ENCODE measurements at places on chromosomes 5 and 9.

DNA sequence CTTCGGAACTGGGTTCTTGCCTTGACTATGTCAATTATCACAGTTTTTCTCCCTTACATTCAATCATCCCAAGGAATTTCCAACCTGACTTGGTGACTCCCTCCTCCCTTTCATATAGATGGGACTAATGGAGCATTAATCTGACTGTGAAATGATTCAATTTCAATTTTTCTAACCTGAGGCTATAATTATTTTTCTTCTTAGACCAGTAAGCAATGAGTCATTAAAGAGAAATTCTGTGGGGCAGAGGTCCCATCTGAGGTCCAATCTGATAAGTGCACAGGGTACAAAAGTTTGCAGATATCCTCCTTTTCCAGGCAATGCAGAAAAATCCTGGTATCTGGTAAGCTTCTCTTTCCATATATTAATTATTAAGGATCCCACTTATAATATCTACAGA lies 18.9 kb downstream of the PDE4D start:
- no peak for DNase-seq

- DNase-seq, result no peak
These were observed 45.8 kb downstream of the PLPP7 start for GRCh38 chr9:131335368-131335755.

- DNase-seq, result no peak
These were observed 175.7 kb downstream of the MELK start for GRCh38 chr9:36748322-36748899.

GRCh38 chr5:1726956-1727355 lies 72.7 kb downstream of the MRPL36 start:
- DNase-seq, result no peak

- no peak for DNase-seq
These were observed 184.0 kb downstream of the GNAQ start for GRCh38 chr9:77847626-77848025.

DNA sequence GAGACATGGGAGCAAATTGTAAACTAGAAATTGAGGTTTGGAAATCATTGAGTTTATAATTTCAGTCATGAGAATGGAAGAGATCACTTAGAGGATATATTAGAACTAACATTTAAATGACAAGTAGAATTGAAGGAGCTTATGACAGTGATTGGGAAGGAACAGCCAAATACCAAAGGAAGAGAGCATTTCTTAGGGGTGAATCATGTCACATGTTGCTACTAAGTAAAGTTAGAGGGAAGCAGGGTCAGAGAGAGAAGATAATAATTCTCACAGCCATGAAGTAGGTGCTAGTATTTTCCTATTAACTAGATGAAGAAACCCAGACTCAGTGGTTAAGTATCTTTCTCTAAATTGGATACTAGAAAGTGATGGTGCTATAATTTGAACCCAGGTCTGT lies 59.3 kb downstream of the COMMD10 start:
- no peak for DNase-seq

- DNase-seq, result no peak
These were observed 6.1 kb upstream of the RNF183 start for GRCh38 chr9:113309204-113309813.

GRCh38 chr9:114000671-114001409 lies 77.3 kb downstream of the AMBP start:
- DNase-seq, result no peak

Data from cortex of kidney (tissue), 1 donor.